Left ventricle myocardium superior (tissue), 1 donor: ENCODE measurements at places on chromosomes 4 and X. TPM values are rescaled to one million over a fixed set of nuclear protein-coding genes. Genes with fewer than 3 reads are reported as not detected.

The FGB gene
- not detected for total RNA-seq

The PABPC4L gene
- 0.89 TPM for total RNA-seq

GRCh38 chr4:96102541-96103026 lies 262.7 kb downstream of the PDHA2 start:
- DNase-seq: no peak

DNA sequence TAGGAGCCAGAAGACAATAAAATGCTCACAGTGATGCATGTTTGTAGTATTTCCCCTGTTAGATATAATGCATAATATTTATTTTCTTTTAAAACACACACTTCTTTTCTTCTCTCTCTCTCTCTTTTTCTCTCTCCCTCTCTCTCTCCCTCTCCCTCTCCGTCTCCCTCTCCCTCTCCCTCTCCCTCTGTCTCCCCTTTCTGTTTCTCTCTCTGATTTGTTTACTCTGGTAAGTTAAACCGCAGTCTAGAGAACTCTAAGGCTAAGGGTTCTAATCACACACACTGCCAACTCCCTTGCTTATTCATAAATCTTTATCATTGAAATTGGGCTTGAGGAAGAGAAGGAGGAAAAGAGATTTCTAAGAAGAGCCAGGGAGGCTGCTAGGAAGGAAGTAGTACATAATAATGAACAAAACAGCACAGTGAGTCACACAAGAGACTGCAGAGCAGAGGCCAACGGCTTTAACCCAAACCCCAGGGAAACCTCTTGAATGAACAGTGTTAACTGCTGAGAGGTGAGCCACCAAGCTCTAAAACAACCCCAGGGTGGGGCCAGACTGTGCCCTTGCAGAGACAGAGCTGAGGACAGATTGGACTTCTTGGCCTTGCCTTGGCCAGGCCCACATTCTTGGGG lies 9.1 kb upstream of the PHOX2B start:
- DNase-seq: no peak

- no peak for DNase-seq
Observed at GRCh38 chrX:17634542-17635207, 102.6 kb upstream of the SCML1 start.

DNA sequence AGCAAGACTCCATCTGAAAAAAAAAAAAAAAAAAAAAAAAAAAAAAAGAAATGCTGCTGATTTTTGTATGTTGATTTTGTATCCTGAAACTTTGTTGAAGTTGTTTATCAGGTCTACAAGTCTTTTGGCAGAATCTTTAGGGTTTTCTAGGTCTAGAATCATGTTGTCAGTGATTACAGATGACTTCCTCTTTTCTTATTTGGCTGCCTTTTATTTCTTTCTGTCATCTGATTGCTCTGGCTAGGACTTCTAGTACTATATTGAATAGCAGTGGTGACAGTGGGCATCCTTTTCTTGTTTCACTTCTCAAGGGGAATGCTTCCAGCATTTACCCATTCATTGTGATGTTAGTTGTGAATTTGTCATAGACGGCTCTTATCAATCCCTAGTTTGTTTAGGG lies 334.4 kb downstream of the SPRY1 start:
- no peak for DNase-seq

The CXXC4 gene
- 5.0 TPM for total RNA-seq

- DNase-seq: no peak
Observed at GRCh38 chr4:147029296-147029695, 83.6 kb upstream of the TTC29 start.

The PNMA6A gene
- total RNA-seq: 1.9 TPM

DNA sequence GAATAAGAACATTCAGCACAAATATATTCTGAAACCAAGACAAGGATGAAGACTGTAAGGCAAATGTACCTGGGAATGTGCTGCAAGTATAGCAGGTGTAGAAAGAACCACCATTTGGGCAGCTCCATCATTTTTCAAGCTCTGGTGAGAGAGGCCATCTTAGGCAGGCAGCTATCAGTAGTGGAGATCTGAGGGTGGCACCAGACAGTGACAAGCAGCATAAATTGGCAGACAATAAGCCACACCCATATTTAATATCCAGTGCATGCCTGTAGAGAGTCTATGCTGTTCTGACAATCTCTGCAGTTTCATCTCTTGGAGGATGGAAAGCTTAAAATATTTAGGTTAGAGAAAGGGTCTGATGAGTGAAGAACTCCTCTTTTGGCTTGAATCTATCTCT lies 22.5 kb downstream of the CCNG2 start:
- no peak for DNase-seq
